ENCODE measurements at places on chromosomes 1 and 21.

- no peak for DNase-seq
Observed at GRCh38 chr1:230356190-230356589, 69.9 kb downstream of the PGBD5 start.

GRCh38 chr21:40507978-40508377, 339.0 kb downstream of the DSCAM start:
- peak; percentile 87 for DNase-seq

DNA sequence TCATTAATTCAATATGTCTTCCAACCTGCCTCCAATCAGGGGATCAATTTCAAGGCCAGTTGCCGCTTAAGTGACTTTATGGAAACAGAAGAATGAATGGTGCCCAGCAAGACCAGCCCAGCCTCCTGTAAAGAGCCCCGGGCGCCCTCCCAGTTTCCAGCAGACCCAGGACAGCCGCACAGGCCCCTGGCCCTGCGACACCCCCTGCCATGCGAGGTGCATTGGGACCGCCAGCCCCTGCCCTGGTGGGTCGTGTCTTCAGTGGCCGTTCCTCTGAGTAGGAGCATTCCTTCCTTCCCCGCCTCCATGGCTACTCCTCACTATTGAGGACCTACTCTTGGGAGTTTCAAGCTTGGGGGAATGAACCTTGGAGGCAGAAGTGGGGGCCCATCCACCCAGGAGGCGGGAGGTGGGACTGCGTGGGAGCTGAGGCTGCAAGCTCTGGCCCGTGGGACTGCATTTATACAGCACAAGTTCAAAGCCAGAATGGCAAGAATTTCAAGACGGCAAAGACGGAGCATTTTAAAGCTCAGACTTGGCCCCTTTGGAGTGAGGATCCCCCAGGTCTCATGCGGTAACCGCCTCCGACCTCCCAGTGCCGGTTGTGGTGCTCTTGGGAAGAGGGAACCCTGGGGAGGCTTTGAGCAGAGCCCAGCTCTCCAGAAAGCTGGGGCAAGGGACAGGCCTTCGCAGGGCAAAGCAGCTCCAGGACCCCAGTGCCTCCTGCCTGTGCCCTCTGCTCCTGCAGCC, 73.1 kb upstream of the ACTRT2 start:
- no peak for DNase-seq

DNA sequence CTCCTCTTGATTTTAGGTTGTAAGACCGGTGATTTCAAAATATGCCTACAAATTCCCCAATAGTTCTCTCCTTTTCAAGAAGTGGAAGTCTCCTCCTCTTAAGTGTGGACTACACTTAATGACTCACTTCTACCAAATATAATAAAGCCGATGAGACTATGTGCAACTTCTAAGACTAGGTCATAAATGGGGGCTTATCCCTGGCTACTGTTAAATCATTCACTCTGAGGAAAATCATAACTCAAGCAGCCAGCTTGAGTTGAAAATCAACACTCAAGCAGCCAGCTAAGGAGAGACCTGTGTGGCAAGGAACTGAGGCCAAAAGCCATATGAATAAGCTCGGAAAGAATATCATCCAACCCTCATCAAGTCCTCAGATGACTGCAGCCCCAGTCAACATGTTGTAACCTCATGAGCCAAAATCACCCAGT, 49.6 kb upstream of the PSMG1 start:
- DNase-seq, result no peak

DNA sequence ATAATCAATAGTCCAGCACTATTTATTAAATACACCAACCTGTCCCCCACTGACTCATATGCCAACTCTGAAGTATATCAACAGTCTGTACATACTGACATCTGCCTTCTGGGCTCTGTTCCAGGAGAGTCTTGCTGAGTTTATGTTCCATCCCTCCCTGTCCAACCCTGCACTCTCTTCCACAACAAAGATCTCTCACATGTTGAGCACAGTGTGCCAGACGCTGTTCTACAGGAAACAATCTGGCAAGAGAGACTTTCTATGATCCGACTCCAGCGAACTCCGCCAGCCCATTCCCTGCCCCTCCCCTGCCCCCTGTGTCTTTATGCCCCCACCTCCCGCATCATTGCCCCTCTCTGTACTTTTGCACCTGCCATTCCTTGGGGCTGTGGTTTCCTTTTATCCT, 3.4 kb downstream of the LACTBL1 start:
- DNase-seq, result peak; percentile 71

- no peak for DNase-seq
Observed at GRCh38 chr1:214120951-214121350, 133.2 kb downstream of the PROX1 start.

DNA sequence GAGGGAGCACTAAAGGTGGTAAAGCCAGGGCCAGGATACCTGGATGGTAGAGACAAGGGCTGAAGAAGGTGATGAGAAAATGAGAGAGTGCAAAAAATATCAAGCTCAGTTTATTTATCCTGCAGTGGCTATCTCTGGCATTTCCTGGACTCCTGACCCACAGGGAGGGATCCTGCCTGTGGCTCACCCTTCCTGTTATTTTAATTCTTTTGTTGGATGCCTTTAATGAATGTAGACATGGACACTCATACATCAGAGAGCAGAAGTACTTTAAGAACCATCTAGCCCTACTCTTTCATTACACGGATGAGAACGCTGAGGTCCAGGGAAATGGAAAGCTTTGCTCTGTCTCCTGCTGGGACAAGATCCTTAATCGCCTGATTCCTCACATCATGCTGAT, 20.6 kb downstream of the JUN start:
- peak; percentile 58 for DNase-seq

DNA sequence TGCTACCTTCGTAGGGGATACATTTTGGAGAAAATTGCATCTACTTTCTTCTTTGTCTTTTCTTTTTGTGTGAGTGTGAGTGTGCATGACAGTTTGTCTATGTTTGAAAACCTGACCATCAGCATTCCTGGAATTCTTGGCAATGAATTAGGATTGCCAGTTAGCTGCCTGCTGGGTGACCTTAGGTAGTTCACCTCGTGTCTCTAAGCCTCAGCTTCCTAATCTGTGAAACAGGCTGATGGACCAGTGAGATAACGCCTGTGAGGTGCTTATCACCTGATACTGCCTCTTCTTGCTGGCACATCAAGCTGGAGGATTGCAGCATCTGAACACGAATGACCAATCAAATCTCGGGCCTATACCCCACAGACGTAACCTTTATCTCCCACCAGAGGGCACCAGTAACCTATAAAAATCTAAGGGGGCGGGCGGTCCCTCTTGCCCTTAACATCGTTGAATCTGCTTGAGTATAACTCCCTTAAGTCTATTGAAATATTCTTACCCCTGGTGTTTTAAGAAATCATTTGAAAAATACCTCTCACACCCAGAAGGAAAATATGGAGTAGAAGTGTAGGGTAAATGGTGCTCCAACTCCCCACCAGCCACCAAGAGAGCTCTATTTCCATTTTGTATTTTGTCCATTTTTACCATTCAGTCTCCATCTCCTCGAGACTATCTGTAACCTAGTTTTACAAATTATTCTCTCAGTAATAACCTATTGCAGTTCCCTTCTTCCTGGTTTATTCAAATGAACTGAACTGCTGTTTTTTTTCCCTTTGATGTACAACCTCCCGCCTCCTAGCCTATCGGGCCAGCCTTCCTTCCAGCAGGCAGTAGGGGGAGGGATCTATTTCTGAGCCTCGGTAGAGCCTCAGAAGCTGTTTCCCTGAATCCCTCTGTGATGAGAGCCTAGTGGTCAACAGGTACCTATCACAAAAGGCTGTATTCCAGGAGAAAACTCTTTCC, 49.7 kb downstream of the MDM4 start:
- peak; percentile 96 for DNase-seq

DNA sequence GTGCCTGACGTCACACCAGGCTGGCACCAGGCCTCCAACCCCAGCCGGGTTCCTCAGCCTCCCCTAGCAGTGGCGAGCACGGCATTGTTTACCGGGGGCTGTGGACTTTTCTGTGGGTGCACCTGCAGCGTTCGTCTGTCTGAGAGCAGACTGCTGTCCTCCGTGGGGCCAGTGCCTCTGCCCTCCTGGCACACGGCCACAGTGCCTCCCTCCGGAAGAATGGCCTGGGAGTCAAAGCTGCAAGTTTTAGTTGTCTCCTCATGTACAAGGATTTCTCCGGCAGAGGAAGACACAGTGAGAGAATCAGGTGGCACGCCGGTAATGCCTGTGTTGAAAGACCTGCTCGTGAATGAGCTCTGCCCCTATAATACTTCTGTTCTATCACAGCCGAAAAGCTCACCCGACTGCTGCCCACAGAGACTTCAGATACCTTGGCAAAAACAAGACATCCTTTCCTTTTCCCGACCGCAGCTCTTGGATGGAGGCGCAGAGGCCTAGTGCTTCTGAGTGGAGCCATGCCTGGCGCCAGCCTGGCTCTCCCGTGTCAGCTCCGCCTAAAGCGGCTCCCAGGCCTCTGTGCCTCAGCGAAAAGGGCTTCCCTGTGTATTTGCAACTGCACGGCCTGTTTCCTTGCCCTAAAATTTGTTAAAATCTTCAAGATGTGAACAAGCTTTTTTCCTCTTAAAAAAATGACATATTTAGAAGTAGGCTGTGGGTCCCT, 71.4 kb downstream of the AGPAT3 start:
- no peak for DNase-seq

Measured in PC-3 (cell line).